ENCODE measurements at places on chromosomes 5 and 9. TPM values are rescaled to one million over a fixed set of nuclear protein-coding genes. Genes with fewer than 3 reads are reported as not detected.

DNA sequence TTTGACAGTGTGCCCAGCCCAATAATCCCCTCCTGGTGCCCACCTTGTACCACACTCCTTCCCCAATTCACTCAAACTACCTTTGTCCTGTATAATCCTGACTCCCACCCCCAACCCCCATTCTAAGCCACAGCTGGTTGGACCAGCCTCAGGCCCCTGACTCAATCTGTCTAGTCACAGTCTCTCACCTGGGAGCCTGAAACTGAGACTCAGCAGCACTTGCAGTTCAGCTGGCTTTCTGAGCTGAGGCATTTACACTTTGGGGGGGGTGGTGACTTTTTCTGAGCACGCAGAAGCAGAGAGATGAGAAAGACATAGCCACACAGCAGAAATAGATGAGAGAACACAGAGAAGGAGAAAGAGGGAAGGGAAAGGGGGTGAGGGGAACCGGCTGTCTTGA, 247.3 kb downstream of the MAN2A1 start:
- no peaks in the 10 kb centered on the region for H3K36me3 ChIP-seq
- no peak overlapping the region for H3K4me3 ChIP-seq
- H3K4me1 ChIP-seq = no peaks in the 10 kb centered on the region

DNA sequence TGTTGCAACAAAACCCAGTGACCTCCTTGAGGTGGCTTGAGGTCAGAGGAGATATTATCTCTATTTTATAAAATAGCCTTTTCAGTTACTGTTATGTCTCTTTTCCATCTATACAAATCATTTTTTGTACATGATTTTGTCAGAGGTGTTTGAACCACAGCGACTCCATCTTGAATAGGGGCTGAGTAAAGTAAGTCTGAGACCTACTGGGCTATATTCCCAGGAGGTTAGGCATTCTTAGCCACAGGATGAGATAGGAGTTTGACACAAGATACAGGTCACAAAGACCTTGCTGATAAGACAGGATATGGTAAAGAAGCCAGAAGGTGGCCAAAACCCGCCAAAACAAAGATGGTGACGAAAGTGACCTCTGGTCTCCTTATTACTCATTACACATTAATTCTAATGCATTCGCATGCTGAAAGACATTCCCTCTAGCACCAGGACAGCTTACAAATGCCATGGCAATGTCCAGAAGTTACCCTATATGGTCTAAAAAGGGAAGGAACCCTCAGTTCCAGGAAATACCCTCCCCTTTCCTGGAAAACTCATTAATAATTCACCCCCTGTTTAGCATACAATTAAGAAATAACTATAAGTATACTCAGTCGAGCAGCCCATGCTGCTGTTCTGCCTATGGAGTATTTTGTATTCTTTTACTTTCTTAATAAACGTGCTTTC, 283.9 kb upstream of the ISL1 start:
- no peak for DNase-seq
- H3K36me3 ChIP-seq = no peaks in the 10 kb centered on the region
- no peak overlapping the region for H3K27ac ChIP-seq
- H3K4me1 ChIP-seq = no peaks in the 10 kb centered on the region

The UAP1L1 gene
- total RNA-seq = 0.28 TPM

The ROPN1L gene
- total RNA-seq = not detected

- H3K27me3 ChIP-seq = no peaks in the 10 kb centered on the region
- no peak for DNase-seq
- peaks cover 12% of the 10 kb centered on the region for H3K4me1 ChIP-seq
- no peak overlapping the region for H3K27ac ChIP-seq
These were observed 1.5 kb downstream of the HAUS6 start for GRCh38 chr9:19101203-19101602.

DNA sequence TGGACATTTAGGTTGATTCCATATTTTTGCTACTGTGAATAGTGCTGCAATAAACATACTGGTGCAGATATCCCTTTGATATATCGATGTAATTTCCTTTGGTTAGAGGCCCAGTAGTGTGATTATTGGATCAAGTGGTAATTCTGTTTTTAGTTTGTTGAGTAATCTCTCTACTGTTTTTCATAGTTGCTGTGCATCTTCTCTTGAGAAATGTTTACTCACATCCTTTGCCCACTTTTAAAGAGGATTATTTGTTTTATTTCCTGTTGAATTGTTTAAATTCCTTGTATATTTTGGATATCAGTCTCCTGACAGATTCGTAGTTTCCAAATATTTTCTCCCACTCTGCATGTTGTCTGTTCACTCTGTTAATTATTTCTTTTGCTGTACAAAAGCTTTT, 352.6 kb upstream of the TARS1 start:
- no peak for DNase-seq
- H3K36me3 ChIP-seq = no peaks in the 10 kb centered on the region
- no peaks in the 10 kb centered on the region for H3K27me3 ChIP-seq
- H3K27ac ChIP-seq = no peak overlapping the region
- peaks cover 5% of the 10 kb centered on the region for H3K4me1 ChIP-seq
- H3K4me3 ChIP-seq = no peak overlapping the region
